Naive thymus-derived CD8-positive, alpha-beta T cell (primary cell): ENCODE measurements at places on chromosomes 1 and 21. TPM values are rescaled to one million over a fixed set of nuclear protein-coding genes. Genes with fewer than 3 reads are reported as not detected.

Gene OLIG2
- total RNA-seq: not detected

Gene PTGER3
- total RNA-seq: 0.11 TPM

Gene LCE2C
- total RNA-seq: not detected

Gene HRNR
- not detected for total RNA-seq

Gene HPDL
- 1.5 TPM for total RNA-seq
